ENCODE measurements at places on chromosomes 12 and 14.

DNA sequence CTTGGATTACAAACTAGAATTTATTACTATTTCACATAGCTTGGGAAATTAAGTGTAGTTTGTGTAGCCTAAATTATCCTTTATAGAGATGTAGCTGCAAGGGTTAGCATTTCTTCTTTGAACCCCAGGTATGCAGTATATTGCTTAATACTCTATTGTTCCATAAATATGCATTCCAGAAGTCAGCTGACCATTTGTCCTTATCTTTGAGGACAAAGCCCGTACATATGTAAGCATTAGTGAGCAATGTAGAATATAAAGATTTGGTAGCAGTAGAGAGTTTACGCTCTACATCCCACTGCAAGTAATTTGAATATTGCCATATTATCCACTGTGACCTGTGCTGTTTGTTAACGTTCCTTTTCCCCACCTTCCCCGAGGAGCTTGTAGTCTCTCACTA lies 26.9 kb downstream of the PPM1A start:
- H3K4me3 ChIP-seq = no peak overlapping the region
- H3K27ac ChIP-seq = no peak overlapping the region
- H3K27me3 ChIP-seq = no peaks in the 10 kb centered on the region
- H3K4me1 ChIP-seq = peaks cover 2% of the 10 kb centered on the region

GRCh38 chr14:93564918-93565317 lies 134.2 kb downstream of the UNC79 start:
- no peak overlapping the region for H3K4me3 ChIP-seq
- no peaks in the 10 kb centered on the region for H3K27me3 ChIP-seq
- no peaks in the 10 kb centered on the region for H3K4me1 ChIP-seq
- H3K27ac ChIP-seq = no peak overlapping the region

- no peaks in the 10 kb centered on the region for H3K27me3 ChIP-seq
- no peak overlapping the region for H3K27ac ChIP-seq
- no peak overlapping the region for H3K4me3 ChIP-seq
- no peak for DNase-seq
Observed at GRCh38 chr14:49677643-49678042, 10.4 kb downstream of the POLE2 start.

DNA sequence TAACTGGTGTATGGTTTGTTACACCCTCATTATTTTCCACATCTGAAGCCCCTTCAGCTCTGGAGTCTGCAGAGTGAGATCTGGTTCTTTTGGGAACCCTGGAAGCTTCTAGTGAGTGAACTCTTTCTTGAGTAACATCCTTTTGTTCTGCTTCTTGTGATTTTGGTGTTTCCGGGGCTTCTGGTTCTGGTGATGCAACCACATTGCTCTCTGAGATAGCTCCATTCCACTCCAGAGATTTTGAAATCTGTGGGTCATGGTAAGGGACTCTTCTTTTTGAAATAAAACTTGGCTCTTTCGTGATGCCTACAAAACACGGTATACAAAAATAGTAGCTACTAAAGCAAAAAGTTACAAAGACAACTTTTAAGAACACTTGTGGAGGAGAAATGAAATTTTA lies 5.4 kb downstream of the MDM1 start:
- H3K36me3 ChIP-seq = peaks cover 9% of the 10 kb centered on the region
- no peak for DNase-seq
- H3K4me1 ChIP-seq = peaks cover 28% of the 10 kb centered on the region
- peak overlapping the region; percentile 44 for H3K27ac ChIP-seq
- no peaks in the 10 kb centered on the region for H3K27me3 ChIP-seq

DNA sequence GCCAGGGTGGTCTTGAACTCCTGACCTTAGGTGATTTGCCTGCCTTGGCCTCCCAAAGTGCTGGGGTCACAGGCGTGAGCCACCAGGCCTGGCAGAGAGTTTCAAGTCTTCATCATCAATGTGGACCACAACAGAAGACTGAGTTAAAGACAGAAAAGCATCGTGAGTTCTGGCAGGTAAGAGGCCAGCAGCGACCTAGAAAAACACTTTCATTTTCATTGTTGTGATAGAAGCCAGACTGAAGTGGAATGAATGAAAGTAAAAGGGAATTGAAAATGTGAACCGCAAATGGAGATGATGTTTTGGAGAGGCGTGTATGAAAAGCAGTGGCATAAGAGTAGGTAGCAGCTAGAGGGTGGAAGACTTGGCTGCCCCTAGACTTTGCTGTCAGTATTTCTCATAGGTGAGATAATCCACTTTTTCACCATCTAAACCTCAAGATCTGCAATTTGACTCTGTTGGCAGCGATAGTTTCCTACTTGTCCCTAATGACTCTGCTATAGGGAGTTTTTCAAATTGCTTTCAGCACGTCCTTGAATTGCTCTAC lies 47.1 kb upstream of the PLEKHA5 start:
- no peaks in the 10 kb centered on the region for H3K4me1 ChIP-seq
- no peaks in the 10 kb centered on the region for H3K36me3 ChIP-seq
- no peaks in the 10 kb centered on the region for H3K27me3 ChIP-seq

DNA sequence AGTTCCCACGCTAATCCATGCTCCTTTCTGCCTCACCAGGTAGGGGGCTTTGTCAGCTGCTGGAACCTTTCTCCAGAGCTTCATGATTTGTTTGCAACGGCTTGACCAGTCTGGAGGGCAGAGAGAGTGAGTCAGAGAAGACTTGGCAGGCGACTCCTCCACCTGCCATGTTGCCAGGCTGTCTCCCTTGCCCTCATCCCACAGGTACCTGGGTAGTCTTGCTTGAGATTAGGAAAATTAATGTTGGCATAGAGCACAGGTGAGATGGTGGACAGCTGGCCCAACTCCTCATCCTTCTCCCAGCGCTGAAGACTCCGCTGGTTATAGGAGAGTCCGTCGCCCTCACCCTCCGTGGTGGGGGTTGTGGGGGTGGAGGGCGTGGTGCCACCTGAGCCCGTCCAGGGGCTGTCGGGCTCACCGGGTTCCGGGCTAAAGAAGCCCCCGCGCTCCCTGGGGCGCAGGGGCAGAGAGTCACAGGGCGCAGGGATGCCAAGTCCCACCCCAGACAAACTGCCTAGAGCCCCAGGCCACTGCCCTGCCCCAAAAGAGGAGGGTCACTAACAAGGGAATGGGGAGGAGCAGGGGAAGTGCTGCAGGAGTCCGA lies 18.6 kb downstream of the KMT2D start:
- H3K4me3 ChIP-seq = no peak overlapping the region
- no peaks in the 10 kb centered on the region for H3K27me3 ChIP-seq
- peaks cover 34% of the 10 kb centered on the region for H3K36me3 ChIP-seq
- no peak overlapping the region for H3K27ac ChIP-seq
- H3K4me1 ChIP-seq = no peaks in the 10 kb centered on the region
- no peak for DNase-seq

- H3K27me3 ChIP-seq = no peaks in the 10 kb centered on the region
- H3K36me3 ChIP-seq = no peaks in the 10 kb centered on the region
- no peaks in the 10 kb centered on the region for H3K4me1 ChIP-seq
- no peak overlapping the region for H3K27ac ChIP-seq
- no peak for DNase-seq
- H3K4me3 ChIP-seq = no peak overlapping the region
Observed at GRCh38 chr12:44431647-44432343, 444.3 kb downstream of the NELL2 start.

GRCh38 chr12:106247674-106248311 lies at the start of gene CKAP4:
Gene CKAP4, minus strand, starts transcription at chr12:106248020. Its CDS starts 169 bp downstream, at chr12:106247851.
- no peaks in the 10 kb centered on the region for H3K36me3 ChIP-seq
- H3K4me3 ChIP-seq = peak within 1 kb of the TSS; percentile 63
- peaks cover 4% of the 10 kb centered on the region for H3K4me1 ChIP-seq

DNA sequence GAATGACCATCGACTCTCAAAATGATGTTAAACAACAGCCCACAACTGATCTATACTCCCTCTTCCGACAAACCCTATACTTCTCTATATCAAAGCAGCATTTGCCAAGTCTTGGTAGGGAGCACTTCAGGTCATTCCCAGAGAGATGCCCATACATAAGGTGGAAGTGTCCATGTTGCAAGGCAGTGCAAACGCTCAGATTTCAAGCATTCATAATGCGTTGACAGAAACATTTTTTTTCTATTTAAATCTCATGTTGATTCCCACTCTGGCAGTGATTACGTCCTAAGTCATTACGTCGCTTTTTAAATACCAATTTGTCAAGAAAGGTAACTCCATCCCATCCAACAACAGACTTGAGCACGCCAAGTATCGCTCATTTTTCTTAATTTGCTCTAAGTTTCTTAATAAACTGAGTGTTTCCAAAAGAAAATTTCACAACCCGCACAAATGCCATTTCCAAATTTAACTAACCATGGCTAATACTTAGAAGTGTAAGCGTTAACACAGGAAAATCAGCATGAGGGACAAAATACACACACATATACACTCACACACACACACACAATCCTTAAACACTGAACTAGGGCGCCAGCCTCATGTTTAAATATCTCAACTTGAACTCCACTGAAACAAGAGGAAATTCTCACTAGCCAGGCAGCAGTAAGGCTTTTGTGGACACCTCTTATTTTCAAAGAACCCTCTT lies 1.1 kb downstream of the GXYLT1 start:
- H3K27me3 ChIP-seq = no peaks in the 10 kb centered on the region
- H3K27ac ChIP-seq = peak overlapping the region; percentile 93
- peak overlapping the region; percentile 88 for H3K4me3 ChIP-seq

DNA sequence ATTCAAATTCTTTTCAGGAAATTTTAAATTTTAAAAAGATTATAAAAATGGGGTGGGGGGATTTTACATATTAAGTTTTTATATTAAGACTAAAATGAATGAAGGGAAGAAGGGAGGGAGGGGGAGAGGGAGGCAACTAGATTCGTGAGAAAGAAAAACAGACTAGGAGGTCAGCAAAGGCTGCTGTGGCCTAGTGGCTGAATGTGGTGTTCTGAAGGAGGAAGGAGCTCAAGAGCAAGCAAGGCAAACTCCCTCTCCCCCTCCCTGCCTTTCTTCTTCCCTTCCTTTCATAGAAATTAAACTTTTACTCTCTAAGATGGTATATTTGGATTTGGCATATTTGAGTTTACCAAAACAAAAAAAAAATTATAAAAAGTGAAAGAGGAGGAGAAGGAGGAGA lies 18.1 kb downstream of the DYRK2 start:
- H3K4me1 ChIP-seq = no peaks in the 10 kb centered on the region
- DNase-seq = no peak
- no peak overlapping the region for H3K4me3 ChIP-seq
